ENCODE measurements at places on chromosomes 7 and 10.

- no peak for DNase-seq
Measured at GRCh38 chr10:90872648-90873020, 860 bp downstream of the RPP30 start.

GRCh38 chr10:13316635-13317311, 16.9 kb upstream of the PHYH start:
- no peak for DNase-seq

DNA sequence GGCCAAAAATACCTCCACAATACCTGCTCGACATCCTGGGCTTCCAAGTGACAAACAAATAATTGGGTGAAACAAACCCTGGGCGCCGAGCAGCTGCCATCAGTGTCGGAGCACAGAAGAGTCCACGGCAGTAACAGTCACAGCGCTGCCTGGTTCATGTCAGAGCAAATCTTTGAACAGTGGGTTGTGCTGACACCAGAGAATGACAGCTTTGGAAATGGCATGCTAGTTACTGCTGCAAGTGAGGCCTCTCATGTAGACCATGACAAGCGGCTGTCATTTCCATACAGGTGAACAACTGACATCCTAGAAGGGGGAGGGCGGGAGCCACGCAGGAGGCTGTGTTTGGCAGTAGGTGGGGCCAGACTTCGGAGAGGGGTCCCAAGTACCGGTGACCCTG, 420.5 kb upstream of the GALNT17 start:
- no peak for DNase-seq

GRCh38 chr7:43559171-43559945, 23.6 kb upstream of the STK17A start:
- DNase-seq = no peak

- DNase-seq = no peak
Measured at GRCh38 chr10:52778511-52779392, 6.2 kb upstream of the MBL2 start.

GRCh38 chr7:108589874-108590273, 20.2 kb downstream of the DNAJB9 start:
- DNase-seq = no peak

DNA sequence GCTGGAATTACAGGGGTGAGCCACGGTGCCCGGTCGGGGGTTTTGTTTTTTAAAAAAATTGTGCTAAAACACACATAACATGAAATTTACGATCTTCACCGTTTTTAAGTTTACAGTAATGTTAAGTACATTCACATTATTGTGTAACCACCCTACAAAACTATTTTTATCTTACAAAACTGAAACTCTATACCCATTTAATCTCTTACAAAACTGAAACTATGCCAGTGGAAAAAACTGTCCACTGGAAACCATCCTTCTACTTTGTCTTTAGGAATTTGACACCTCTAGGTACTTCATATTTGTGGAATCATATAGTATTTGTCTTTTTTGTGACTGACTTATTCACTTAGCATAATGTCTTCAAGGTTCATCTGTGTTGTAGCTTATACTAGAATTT, 1.0 kb upstream of the PSMC2 start:
- DNase-seq = no peak

DNA sequence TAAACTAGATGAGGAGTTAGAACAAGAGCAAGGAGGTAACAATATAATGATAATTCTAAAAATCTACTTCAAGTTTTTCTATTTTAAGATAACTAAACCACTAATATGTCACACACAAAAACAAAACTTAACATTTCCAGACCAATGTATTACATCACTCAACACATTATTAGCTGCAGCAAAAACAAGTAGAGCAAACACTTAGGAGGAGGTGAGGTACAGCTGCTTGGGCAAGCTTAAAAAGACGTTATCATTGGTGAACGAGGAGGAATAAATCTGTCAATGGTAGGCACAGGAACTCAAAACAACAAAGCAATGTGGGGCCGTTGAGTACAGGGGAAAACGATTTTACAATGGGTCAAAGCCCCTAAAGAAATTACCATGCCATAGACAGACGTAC, 58.8 kb downstream of the EZH2 start:
- DNase-seq = no peak

- DNase-seq = no peak
Measured at GRCh38 chr10:92969151-92969550, 91.4 kb upstream of the CYP26C1 start.

GRCh38 chr10:100303724-100304319, 17.3 kb upstream of the BLOC1S2 start:
- no peak for DNase-seq

- DNase-seq = no peak
Measured at GRCh38 chr10:7274293-7274692, 136.5 kb downstream of the SFMBT2 start.

DNA sequence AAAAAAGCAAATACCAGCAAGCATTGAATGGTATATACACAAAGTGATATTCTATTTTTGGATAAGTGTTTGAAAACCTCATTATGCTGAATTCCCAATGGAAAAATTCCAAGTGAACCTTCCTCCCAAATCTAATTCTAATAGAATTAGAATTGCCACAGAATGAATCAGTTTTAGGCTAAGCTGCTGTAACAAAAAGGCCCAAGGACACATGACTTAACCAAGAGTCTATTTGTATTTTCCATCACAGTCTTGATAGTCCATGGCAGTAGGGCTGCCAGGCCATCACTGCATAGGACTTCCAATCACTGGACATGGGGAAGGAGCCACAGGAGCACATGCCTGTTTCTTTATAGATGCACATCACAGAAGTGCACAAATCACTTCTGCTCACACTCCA, 91.2 kb upstream of the IFRD1 start:
- no peak for DNase-seq

GRCh38 chr7:114689406-114689805, 232.5 kb upstream of the MDFIC start:
- DNase-seq = no peak

- no peak for DNase-seq
Measured at GRCh38 chr7:5448378-5449037, 24.9 kb upstream of the TNRC18 start.

DNA sequence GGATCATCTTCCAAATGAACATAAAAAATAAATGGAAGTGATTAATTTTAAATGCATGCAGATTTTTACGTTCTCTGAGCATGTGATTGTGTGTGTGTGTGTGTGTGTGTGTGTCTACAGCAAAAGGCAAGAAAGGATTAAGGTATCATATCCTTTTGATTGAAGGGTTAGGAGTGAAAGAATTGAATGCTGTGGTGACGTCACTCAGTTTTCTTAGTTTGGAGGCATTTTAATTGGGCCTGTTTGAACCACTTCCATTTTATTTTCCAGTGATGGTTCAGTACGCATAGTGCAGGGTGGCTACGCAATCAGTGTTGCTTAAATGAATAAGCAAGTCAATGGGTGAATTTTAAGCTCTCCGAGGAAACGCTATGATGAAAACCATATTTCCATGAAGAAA, 31.3 kb downstream of the TACC2 start:
- no peak for DNase-seq

- DNase-seq = no peak
Measured at GRCh38 chr10:59323036-59323459, 39.3 kb downstream of the FAM13C start.

- no peak for DNase-seq
Measured at GRCh38 chr7:285731-286130, 4.2 kb upstream of the FOXL3 start.

GRCh38 chr7:130047831-130048230, 3.3 kb downstream of the ZC3HC1 start:
- DNase-seq = no peak

DNA sequence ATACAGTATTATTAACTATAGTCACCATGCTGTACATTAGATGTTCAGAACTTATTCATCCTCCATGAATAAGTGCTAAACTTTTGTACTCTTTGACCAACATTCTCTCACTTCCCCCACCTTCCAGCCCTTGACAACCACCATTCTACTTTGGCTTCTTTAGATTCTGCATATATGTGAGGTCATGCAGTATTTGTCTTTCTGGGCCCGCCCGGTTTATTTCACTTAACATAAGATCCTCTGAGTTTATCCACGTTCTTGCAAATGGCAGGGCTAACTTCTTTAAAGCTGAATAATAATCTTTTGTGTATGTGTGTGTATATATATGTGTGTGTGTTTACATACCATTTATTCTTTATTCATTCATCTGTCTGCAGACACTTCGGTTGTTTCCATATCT, 336.8 kb downstream of the BBS9 start:
- no peak for DNase-seq

- no peak for DNase-seq
Measured at GRCh38 chr10:615583-616152, 73.8 kb downstream of the DIP2C start.

DNA sequence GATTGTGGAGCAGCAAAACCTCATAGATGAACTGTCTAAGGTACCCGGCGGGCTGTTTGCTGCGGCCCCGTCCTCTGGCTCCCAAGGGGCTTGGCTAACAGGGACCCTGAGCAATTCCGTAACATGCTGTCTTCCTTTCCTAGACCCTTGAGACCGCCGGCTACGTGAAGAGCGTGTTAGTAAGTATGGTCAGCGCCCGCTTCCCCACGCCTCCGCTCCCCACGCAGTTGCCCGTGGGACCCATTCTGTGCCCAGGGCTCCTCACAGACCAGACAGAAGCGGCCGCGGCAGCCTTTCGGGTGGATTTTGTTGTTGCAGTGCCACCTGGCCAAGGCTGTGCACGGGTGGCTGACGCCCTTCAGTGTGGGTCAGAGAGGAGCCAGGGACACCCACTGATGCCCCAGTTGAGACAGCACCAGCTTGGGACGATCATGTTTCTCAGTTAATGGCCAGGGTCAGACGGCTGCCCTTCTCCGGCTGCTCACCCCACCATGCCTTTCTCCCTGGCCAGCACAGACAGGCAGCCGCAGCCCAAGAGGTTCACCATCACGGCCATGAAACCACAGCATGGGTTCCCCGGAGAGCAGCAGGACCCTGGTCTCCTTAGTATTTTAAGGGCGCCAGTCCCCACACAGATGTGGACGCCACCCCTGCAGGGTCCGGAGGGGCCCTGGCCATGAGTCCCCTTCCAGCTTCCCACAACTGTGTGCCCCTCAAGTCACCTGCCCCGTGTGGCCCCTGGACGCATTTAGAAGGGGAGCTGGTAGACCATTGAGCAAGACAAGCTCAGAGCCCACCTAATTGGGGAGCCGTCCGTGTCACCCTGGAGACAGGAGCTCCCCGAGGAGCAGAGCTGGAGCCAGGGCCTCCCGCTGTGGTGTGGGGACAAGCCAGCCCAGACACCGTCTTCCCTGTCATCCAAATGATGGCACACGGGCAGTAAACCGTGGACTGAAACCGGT, 49.4 kb upstream of the DPYSL4 start:
- no peak for DNase-seq

DNA sequence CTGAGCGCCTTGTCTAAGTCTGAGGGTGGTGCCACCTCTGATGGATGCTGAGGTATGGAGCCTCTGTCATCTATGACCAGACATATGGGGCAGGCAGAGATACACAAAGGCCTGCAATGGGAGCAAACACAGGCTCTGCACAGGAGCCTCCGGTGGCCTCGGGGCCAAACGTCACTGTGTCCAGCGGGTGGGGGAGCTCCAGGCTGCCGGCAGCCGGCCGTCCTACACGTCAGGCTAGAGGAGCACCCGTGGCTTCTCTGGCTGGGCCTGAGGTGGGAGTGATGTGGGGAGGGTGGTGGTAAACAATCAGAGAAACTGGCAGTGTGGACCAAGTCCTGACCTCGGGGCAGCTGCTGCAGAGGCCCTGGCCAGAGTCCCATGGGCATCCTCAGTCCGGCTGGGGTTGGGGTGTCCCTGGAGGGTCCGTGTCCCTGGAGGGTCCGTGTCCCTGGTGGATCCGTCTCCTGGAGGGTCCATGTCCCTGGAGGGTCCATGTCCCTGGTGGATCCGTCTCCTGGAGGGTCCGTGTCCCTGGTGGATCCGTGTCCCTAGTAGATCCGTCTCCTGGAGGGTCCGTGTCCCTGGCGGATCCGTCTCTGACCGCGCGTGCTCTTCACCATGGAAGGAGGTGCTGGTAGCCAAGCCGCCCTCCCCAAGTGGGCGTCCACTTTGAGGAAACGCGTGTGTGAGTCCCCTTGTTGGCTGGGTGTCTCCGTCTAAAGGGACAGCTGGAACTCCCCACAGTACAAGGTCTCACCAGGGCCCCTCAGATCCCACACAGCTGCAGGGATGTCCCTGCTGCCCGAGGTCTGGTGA, 24.2 kb upstream of the FAM20C start:
- DNase-seq = no peak

DNA sequence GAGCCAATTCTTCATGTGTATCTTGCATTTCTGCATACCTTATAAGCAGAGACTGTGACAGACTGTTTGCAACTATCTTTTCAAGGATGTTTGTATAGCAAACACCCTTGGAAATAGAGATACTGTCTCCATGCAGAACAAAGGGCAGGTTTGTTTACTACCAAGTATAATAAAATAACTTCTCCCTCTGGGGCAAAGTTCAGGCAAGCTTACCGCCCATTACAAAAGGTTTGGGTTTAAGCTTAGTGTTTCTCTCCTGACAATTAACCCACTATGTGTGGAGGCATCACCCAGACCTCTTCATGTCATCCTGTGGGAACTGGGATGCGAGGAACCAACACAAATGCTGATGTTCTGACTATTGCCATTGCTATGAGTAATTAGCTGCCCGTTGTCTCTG, 479.1 kb upstream of the ZMIZ1 start:
- no peak for DNase-seq

DNA sequence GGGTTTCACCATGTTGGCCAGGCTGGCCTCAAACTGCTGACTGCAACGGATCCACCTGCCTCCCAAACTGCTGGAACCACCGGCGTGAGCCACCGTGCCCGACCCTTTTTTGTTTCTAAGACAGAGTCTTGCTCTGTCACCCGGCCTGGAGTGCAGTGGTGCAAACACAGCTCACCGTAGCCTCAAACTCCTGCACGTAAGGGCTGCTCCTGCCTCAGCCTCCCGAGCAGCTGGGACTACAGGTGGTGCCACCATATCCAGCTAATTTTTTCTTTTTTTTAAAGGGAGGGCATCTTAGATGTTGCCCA, 36.4 kb downstream of the ADAP1 start:
- DNase-seq = no peak

DNA sequence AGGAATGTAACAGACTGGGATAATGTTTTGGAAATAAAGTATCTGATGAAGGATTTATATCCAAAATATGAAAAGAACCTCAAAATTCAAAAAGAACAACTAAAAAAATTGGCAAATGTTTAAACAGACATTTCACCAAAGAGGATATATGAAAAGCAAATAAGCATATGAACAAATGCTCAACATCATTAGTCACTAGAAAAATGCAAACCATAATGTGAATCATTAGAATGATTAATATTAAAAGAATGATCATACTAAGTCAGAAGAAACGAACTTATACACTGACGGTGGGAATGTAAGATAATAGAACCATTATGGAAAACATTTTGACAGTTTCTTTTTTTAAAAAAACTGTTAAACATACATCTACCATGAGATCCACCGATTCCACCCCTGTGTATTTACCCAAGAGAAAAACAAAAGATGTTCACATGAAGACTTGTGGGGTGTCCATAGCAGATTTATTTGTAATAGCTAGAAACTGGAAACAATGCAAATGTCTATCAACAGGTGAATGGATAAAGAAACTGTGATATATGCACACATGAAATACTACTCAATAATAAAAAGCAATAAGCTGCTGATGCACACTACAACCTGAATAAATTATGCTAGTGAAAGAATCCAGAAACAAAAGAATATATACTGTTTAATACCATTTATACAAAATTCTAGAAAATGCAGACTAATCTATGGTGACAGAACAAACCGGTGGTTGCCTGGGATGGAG, 35.7 kb downstream of the PRKG1 start:
- no peak for DNase-seq
